ENCODE measurements at places on chromosomes 16 and 17.

DNA sequence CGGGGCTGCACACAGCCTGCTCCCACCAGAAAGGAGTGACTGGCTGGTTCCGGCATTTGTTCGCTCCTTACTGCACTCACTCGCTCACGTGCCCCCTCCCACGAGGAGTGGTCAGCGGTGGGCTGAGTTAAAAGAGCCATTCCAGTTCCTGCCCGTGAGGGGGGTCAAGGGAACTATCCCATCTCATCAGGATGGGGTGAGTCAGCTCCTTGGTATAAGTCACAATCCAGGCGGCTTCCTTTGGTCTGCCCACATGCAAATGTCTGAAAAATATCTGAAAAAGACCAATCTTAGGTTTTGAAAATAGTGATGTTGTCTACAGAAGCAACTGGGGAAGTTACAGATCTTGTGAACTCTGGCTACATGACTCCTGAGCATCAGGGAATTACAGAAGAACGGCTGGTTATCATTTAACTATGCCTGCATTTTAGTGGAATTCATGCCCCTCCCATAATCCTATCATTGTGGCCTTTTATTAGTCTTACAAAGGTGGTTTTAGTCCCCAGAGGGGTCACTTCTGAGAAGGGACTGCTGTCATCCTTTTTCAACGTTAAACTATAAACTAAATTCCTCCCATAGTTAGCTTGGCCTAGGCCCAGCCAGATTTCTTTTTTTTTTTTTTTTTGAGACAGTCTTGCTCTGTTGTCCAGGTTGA is 9.8 kb upstream of the TNFSF12 start:
- peak; percentile 23 for DNase-seq

GRCh38 chr17:14581186-14581830 is 280.4 kb downstream of the HS3ST3B1 start:
- no peak for DNase-seq

GRCh38 chr17:19724501-19725420 is 8.4 kb upstream of the SLC47A2 start:
- DNase-seq: peak; percentile 75

DNA sequence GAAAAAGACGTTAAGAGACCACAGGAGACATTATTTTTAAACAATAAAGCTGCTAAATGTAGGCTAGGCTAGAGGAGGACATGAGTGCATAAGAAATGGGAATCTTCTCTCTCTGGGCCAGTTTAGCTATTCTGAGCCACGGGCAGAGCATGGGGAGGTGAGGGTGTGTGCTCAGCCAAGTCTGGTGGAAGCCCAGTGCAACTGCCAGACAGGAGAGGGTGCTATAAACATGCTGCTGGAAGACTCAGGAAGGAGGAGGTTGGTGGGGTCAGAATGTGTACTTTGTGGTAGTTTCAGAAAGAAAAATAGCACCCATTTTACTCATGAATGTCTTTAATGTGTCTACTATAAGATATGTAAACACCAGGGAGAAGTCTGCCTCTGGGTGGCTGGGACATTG is 5.9 kb upstream of the SDK2 start:
- no peak for DNase-seq

DNA sequence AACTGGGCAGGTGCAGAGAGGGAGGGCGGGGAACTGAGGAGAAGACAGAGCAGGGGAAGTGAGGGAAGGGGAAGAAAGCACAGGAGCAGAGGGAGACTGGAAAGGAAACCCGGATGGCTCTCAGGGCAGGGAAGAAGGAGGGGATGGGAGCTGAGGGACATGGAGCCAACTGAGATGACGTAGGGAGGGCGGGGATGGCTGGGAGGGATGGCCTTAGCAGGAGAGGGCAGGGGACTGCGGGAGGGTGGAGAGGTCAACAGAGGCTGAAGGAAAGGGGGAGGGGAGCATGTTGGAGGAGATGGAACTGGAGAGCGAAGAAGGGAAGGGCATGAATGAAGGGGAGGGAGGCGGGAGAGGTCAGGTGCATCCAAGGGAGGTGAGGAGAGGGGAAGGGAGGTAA is 81.9 kb downstream of the KCNJ12 start:
- DNase-seq: peak; percentile 19

- no peak for DNase-seq
Observed at GRCh38 chr16:73190688-73191659, 143.0 kb upstream of the ZFHX3 start.

DNA sequence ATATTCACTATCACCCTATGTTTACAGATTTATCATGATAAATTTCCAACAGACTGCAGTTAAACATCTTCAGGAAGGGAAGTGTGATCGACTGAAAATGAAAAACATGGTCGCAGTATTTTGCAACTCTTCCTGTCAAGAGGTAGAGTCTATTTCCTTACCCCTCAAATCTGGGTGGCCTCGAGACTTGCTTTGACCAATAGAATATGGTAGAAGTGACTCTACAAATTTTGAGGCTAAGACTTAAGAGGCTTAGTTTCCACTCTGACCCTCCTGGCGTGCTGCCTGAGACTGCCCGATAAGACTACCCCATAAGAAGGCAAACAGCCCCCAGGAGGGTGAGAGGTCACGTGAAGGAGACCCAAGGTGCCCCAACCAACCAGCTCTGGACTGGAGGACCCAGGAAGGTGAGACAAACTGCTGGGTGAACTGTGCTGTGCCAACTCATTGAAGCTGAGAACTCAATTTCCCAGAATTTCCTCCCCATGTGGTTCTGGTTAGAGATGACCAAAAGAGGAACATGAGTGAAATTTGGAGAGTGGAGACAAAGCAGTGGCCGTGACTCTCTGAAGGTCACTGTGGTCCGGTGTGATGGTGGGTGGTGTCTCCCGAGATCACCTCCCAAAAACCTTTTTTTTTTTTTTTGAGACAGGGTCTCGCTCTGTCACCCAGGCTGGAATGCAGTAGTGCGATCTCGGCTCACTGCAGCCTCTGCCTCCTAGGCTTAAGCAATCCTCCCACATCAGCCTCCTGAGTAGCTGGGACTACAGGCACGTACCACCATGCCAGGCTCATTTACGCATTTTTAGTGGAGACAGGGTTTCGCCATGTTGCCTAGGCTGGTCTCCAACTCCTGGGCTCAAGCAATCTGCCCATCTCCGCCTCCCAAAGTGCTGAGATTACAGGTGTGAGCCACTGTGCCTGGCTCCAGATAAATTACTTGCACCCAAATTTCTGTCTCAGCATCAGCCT is 38.2 kb upstream of the LITAF start:
- peak; percentile 58 for DNase-seq

DNA sequence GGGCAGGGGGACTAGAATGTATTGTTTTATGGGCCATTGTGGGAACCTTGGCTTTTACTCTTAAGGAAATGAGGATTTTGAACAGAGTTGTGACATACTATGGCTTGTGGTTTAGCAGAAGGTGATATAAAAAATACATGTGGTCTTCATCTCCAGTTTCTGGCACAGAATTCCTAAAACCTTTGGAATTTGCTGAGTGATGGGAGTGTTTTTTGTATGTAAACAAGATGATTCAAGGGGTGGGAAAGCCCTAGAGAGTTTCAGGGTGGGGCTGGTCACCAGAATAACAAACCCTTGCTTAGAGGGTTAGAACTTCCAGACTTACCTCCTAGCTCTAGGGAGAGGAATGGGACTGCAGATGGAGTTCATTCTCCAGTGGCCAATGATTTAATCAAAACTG is 316.1 kb downstream of the PHKB start:
- DNase-seq: peak; percentile 26

DNA sequence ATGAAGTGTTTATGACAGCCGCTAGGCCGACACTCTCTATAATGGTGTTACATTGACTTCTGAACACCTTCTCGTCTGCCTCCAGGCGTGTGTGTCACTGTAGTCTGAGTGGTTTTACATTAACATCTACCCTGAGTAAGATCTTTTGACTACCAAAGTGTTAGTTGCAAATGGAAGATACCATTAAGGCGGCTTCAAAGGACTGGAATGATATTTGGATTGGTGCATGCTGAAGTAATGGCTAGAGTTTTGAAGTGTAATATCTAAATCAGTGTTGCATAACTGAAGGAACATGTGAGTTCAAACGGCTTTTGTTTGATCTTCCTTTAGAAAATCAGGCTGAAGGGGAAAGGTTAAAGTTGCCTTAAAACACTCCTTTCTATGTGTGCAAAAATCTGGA is 52.2 kb downstream of the BCAS3 start:
- DNase-seq: no peak

DNA sequence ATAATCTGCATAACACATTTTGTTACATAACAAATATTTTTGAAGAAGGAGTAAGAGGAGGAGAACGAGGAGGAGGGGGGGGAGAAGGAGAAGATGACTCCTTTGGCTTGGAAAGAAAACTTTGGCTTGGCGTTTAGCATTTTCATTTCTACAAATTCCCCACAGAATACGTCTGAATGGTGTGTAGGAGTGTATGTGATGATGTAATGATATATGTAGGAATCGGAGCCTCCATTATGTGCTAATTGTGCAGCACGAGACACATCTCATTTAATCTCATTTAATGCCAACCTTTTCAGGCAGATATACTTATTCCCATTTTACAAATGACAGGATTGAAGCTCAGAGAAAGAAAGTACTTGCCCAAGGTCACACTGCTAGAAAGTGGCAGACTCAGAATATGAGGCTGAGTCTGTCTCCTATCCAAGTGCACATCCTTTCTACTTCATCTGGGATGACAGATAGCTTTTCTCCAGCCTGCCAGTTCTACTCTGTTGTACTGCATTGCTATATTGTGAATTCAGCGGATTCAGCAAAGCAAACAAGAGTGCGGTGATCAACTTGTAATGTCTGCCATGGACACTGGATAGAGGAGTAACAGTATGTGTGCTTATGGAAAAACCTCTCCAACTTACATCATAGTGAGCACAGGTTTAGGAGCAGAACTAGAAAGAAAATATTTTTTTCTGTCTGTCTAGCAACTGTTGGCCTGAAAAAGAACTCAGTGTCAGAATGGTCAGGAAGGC is 10.4 kb upstream of the SLC47A2 start:
- DNase-seq: peak; percentile 57

DNA sequence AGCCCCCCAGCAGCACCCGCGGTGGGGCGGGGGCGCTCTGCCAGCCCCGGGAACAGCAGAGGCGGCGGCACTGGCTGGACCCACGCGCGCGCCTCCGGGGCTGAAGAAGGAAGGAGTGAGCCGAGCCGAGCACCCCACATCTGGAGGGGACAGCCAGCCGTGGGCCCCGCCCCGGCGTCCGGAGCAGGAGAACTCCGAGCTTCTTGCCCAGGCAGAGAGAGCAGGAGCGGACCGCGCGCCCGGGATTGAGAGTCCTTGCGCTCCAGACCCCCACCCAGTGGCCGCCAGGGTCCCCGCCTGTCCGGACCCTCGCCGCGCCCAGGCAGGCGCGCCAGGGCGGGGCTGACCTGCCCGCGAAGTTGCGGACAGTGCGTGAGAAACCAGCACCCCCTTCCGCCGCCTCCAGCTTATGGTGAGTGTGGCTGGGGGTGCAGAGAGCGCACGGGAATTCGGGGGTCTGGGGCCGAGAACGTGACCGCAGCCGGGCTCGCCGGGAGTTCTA is 921.9 kb upstream of the EEF2KMT start:
- DNase-seq: no peak

- no peak for DNase-seq
Observed at GRCh38 chr16:84072014-84072413, 29.4 kb upstream of the SLC38A8 start.

DNA sequence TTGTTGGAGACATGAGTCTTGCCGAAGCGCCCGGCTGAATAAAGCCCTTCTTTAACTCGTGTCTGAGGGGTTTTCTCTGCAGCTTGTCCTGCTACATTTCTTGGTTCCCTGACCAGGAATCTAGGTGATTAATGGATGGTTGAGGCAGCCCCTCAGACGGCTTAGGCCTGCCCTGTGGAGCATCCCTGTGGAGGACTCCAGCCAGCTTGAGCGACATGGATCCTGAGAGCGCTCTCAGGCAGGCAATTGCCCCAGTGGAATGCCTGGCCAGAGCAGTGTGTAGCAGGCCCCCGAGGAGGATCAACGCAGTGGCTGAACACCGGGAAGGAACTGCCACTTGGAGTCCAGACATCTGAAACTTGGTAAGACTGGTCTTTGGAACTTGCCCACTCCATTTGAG is 17.3 kb upstream of the ENDOV start:
- no peak for DNase-seq

DNA sequence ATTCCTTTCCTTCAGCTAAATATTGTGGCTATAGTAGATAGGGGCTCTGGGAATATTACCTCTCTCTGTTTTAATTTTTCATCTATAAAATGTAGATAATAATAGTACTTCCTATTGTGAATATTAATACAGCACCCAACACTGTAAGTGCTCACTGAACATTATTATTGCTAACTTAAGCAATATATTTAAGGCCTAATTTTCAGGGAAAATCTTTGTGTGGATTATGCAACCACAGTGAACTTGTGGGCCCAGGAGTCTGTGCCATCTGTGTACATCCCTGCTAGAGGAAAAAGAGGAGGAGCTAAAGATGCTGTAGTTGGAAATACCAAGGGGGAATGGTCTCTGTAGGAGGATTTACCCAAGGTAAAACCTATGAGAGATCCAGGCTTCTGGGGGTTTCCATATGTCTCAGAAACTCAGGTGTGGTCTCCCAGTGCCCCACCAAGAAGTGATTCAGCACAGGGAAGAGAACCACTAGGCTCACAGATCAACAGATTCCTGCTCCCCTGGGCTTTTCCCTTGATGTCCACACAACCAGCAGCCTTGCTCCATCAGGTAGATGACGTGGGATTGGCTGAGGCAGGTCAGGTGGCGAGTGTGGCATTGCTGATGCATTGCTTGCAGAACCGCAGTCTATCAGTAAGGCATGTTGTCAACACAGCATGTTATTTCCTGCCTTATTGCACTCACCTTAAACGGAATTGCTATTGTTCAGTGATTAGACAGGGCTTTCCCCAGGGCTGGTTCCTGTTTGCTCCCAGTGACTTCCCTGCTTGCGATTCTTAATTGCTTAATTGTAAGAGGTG is 1.6 kb upstream of the N4BP1 start:
- DNase-seq: no peak

DNA sequence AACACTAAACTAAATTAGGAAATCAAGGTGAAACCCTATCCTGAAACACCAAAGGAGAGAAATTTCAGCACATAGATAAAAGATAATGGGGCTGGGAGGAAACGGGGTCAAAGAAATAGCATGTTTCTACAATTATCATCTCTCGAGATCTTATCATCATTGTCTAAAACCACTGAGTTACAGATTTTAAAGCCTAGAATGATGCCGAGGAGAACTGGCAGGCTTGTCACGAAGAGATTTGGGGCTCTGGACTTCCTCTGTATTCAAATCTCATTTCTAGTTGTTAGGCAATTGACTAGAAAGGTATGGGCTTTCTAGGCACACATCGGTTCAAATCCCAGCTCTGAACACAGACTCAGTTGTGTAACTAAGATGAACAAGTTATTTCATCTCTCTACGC is 9.3 kb downstream of the PDZD9 start:
- DNase-seq: no peak

GRCh38 chr17:28256881-28257280 is 62.1 kb upstream of the TMEM97 start:
- DNase-seq: no peak

GRCh38 chr16:80862160-80862705 is 57.8 kb upstream of the CDYL2 start:
- DNase-seq: no peak

All from GM23248 (cell line).